SJCRH30 (cell line): ENCODE measurements at places on chromosomes 5 and 9.

GRCh38 chr9:122248448-122248865, 16.2 kb downstream of the RBM18 start:
- DNase-seq = no peak

DNA sequence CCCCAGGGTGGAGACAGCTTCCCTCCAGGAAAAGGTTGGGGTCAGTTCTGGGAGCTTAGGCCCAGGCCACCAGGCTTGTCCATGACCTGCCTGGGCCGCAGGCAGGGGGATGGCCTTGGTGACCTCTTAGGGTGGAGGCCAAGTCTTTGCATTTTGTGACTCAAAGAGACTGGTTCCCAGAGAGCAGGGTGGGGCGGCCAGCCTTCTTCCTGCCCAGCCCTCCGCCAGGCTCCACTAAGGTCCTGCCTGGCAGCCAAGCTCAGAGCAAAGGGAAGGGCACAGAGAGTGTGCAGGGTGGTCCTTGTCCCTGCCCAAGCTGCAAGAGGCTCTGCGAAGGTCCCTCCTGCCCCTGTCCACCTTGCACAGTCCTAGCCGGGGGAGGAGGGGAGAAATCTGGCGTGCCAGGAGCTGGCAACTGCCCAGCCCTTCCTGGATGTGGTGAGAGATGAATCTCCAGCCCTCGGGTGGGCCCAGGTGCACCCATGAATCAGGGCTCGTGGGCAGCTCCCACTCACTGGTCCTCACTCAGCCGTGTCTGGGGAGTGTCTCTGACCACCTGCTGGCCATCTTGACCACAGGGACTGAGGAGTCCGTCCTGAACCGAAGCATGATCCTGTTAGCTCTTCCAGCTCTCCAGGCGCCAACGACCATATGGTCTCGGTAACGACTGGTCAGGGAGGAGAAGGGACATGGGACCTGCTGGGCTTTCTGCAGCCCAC, 2.3 kb upstream of the PTGDS start:
- DNase-seq = no peak

DNA sequence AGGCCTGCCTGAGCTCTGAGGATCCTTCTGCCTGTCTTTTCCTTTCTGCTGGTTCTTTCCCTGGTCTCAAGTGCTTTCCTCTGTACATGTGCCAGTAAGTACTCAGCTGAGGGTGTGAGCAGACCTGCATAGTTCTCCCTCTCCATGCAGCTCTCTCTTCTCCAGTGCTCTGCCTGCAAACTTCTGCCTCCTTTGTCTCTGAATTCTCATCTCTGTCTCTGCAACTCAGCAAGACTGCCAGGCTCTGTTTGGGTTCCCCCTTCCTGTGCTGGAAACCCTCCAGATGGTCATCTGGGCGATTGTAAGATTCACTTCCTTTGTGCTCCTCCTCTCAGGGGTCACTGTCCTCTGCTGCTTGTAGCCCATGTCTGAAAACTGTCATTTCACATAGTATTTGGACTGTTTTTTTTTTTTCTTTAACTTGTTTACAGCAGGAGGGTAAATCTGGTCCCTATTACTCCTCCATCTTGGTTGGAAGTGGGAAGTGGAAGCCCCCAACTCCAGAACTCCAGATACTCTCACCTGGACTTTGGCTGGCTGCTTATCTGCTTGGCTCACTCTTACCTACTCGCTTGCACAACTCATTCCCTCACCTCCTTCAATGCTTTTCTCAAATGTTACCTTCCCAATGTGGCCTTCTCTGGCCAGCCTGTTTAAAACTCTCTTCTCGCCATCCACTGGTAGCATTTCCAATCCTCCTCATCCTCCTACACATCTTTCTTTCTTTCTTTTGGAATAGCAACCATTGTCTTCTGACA, 175.3 kb upstream of the TBC1D2 start:
- no peak for DNase-seq

DNA sequence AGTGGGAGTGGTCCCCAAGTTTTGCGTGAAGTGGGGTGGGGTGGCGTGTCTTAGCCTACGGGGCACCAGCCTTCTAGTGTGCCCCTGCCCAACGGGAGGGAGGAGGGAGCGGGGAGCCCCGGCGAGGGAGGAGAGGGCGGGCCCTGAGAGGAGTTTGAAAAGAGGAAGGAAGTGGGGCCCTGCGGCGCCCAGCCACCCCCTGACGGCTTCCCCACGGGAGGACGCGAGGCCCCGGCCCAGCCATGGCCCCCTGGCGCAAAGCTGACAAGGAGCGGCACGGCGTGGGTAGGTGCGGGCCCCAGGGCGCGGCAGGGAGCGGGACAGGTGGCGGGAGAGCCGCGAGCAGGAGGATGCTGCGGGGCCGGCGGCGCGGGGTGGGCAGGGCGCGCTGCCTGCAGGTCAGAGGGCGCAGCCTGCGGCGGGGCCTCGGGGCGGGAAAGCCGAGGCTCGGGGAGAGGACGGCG, at the start of gene DOCK2:
DOCK2 (plus strand) TSS at position 191 of the 464 bp plus-strand sequence; CDS start at position 243, 52 bp downstream.
- no peak for DNase-seq

DNA sequence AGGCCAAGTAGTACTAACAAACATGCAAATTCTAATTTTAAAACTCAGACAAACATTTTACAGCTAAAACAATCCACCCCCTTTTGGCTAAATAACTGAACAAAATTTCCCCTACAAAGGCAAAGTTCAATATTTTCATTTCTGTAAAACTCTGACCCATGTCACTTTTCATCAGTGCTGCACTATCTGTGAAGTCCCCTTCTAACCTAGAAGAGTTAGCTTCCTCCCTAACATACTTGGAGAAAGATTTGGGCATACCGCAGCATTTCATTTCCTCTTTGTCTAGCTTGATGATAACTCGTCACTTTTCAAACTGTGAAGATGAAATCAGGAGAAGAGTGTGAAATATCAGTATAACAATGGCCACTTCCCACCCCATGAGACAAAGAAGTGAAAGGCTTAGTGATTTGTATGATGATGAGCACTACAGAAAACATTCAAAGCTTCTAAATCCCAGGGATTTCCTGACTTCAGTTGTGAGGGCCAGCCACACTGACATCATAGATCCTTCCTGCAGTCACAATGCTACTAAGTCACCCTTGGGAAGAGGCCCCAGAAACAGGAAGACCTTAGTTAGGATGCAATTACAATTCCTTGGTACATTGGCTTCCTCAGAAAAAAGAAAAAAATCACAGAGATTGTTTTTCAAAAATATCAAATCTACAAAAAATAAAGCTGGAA, at the start of gene FAM81B:
FAM81B (plus strand) TSS at position 555 of the 681 bp plus-strand sequence; CDS start at position 579, 24 bp downstream.
- DNase-seq = peak; percentile 69

DNA sequence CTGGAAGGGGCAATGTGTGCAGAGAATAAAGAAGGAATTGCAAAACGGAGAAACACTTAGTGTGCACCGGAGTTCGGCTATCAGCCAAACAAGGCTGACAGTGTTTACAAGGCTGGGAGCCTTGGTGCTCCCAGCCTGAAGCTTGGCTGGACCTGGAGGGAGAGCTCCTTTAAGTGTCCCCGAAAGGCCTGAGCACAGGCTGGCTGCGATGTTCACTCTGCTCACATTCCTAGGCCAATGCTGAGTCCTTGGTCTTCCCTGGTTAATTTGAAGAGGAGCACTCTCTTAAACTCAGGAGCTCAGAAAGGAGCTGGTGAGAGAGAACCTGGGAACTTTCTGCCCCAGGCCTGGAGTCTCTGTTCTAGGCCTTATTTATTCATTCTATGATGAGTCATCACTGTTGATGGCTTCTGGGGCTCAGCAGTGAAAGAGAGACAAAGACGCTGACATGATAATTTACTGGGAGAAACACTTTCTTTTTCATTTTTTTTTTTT, 88.6 kb upstream of the MYO10 start:
- DNase-seq = no peak

DNA sequence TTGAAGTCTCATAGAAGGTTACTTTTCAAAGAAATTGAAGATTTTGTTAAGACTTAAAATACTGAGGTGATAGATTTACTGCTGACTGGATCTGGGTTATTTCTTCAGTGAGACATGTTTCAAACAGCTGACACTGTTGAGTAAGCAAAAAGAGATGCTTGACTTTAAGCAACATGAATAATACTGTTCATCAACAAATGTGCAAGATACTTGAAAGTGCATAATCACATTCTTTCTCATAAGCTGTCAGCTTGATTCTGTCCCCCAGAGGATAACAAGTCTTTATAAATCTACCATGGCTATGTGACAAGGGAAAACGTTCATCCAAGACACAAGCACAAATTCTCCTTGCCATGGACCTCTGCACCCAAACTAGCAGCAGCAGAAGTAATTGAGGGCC, 260.1 kb upstream of the CDH18 start:
- DNase-seq = no peak

DNA sequence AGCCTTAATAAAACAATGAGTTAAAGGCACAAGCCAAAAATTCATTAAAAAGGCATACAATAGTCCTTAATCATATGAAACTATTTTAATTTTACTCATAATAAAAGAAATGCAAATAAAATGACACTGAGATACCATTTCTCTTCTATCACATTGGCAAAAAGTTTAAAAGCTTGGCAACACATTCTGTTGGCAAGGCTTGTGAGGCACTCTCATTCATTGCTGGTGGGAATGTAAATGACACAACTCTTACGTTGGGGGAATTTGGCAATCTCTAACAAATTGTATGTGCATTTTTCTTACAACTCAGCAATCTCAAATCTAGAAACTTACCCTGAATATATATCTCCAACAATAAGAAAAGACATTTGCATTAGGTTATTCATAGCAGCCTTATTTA, 111.6 kb downstream of the PRELID2 start:
- DNase-seq = no peak

DNA sequence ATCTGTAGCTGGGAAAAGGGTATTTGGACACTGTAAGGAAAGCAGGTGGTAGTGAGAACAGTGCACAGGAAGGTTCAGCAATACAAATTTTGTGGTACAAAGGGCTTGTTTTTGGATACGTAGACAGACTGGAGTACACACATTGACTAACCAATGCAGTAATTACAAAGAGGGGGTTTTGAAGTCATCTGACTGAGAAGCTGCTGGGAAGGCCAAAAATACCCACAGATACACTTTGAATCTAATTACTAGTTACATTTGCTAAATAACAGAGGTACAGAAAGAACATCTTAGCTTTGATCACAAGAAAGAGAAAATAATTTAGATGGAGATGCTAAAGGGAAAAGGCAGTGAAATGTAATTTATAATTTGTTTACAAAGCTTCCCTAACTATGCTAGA, 45.9 kb downstream of the PKD2L2 start:
- DNase-seq = no peak

GRCh38 chr9:88661759-88662158, 126.8 kb downstream of the NXNL2 start:
- no peak for DNase-seq

DNA sequence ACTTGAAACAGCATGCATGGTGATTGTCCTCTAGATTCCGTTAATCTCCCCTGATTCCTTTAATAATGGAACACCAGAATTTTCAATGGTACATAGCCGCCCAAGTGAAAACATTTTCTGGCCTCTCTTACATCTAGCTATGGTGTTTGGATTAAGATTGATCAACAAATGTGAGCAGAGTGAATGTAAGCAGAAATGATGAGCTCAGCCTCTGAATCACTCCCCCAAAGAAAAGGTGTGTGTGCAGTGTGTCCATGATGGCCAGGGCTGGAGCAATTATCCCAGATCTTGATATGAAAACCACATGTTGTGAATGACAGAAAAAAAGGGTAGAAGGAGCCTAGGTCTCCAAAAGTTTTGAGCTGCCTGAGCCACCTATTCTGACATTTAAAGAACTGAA, 55.3 kb downstream of the OR2K2 start:
- no peak for DNase-seq

GRCh38 chr9:99850736-99851499, 29.2 kb downstream of the NR4A3 start:
- DNase-seq = no peak

GRCh38 chr5:108003178-108003577, 332.4 kb upstream of the EFNA5 start:
- DNase-seq = no peak

- no peak for DNase-seq
Measured at GRCh38 chr5:24365406-24365805, 279.4 kb downstream of the CDH10 start.

DNA sequence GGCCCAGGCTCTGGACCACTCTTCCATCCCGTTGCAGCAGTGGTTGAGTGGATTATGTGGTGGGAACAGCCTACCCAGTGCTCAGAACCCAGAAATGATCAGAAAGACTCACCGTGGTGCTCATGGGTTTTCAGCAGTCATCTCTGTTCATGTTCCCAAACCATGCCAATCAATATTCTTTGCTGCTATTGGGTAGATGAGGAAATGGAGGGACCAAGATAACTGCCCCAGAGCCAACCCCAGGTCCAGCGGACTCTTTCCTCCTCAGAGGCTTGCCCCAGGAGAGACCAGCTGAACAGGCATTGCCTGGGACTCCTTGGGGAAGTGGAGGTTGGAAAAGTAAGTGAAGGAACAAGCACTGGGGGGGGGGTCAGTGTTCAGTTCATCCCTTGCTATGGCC, 38.1 kb downstream of the ALG2 start:
- no peak for DNase-seq

- DNase-seq = no peak
Measured at GRCh38 chr5:57199866-57200265, 26.0 kb downstream of the GPBP1 start.
